ENCODE measurements at places on chromosomes 6 and 20.
A peak's percentile ranks its signal among the peaks of the same experiment; 100 is the strongest.

DNA sequence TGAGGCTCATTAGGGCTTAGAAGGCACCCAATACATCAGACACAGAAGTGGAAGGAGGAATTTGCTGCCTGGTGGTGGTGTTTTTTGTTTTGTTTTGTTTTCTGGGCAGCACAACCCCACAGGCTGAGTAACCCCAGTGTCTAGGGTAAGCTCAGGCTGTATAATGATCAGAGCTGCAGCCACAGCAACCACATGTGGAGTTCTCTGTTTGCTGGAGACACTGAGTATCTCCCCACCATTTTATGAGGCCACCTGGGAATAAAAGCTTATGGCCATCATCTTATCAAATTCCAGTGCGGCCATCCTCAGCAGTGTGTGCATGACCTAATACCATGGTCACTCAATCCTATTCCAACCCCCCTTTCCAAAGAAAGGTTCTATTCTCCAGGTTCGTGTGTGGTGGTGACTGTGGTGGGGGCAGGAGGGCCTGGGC, 3.4 kb upstream of the DLL1 start:
- no peak for DNase-seq

GRCh38 chr6:81340946-81341345, 411.5 kb downstream of the TENT5A start:
- no peak for DNase-seq

DNA sequence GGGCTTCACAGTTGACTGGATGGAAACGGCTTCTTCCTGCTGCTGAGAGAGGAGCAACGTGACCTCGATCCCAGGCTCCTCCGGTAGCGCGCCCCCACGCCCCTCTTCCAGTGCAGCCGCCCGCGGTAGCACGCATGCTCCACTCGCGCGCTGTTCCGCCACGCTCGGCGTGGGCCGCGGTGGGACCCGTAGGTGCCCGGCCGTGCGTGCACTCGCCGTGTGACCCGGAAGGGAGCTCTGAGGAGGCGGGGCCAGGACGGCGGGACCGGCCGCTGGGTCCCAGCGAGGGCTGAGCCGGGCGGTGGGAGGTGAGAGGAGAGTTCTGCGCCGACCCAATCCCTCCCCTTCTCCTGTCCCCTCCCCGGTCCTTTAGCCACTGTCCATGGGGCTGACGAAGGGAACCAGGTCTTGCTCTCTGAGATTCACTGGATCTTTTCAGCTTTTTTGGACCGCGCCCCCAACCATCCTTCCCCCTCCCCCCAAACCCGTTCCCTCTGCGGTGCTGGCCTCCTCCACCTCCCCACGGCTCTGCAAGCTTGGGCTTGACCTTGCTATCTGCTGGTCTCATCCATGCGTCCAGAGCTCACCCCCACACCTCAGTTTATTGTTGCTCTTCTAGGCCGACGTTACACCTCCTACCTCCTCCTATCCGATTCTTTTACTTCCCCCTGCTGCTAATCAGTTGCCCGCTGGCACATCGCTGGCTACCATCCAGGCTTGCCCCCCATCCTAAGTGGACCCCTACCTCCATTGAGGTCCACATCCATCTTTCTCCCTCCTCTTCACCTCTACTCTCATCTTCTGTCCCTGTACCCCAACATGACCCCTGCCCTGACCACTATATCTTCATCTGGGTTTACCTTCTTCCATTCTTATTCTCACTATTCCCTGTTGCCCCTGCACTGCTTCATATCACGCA, at the start of gene CUL9:
TSS of gene CUL9 (plus strand) at position 255 of the 919 bp plus-strand sequence. CDS start 2,115 bp downstream, outside the sequence.
- DNase-seq: peak; percentile 73

DNA sequence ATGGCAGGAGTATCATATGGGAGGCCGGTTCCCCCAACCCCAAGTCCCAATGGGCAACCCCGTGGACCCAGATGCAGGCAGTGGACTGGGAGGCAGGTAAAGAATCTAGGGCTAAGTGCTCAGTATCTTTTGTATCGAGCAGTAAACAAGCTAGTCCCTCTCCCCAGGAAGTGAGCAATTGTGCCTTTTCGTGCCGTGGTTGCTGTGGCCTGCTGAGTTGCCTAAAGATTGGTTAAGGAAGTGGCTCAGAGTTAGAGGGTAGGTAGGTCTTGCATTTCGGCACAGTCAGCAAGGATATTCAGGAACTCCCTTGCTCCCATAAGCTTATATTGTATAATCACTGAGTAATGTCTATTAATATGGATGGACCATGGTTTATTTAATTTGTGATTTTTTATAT, 1.3 kb upstream of the DNAH8 start:
- DNase-seq: no peak

DNA sequence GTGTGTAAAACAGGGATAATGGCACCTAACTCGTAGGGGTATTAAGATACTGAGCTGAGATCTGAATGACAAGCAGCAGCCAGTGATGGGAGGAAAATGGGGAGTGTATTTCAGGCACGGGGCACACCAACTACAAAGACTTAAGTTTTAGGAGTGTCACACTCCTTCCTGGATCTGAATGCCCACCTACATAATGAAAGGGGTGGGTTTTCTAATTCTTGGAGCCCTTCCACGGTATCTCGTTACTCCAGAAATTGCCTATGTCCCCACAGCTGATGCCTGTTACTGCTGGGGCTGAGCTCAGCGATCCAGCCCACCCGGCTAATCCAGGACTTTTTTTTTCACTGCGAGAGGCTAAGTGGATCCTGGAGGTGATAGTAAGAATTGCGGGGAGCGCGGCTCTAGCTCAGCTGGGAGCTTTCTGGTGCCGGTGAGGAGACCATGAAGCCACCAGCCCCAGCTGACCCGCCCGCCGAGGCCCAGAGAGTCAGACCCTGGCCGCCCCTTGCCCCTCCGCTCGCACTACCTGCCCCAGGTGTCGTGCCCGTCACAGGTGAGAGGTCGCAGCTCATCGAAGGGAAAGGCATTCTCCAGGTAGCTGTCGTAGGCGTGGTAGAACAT, 727 bp downstream of the EDEM2 start:
- DNase-seq: peak; percentile 66

DNA sequence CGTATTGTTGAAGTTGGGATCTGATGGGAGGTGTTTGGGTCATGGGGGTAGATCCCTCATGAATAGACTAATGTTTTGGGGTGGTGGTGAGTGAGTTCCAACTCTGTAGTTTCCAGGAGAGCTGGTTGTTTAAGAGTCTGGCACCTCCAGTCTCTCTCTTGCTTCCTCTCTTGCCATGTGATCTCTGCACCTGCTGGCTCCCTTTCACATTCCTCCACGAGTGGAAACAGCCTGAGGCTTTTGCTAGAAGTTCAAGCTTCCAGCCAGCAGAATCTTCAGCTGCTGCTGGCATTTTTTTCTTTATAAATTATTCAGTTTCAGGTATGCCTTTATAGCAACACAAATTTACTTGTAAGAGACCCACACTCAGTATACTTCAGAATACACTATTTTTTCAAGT, 1021.6 kb downstream of the EYS start:
- no peak for DNase-seq

DNA sequence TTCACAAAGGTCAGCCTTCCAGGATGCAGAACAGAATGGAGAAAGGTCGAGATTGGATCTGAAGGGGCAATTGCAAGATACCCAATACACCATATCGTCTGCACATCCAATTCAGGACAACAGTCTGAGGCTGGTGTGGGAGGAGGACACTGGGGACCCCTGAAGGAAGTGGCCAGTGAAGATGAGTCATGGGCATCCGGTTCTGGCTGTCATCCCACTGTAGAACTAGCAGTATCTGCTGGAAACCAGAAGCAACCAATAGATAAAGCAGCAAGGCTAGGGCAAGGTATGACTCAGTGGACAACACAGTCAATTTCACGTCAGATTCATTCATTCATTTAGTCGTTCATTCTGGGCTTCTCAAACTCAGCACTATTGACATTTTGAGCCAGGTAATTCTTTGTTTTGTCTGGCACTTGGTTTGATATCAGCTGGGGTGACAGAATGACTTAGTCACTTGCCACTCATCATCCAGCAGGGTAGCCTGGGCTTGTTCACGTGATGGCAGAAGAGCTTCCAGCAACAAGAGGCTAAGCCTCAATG, 30.3 kb upstream of the SHLD1 start:
- no peak for DNase-seq

DNA sequence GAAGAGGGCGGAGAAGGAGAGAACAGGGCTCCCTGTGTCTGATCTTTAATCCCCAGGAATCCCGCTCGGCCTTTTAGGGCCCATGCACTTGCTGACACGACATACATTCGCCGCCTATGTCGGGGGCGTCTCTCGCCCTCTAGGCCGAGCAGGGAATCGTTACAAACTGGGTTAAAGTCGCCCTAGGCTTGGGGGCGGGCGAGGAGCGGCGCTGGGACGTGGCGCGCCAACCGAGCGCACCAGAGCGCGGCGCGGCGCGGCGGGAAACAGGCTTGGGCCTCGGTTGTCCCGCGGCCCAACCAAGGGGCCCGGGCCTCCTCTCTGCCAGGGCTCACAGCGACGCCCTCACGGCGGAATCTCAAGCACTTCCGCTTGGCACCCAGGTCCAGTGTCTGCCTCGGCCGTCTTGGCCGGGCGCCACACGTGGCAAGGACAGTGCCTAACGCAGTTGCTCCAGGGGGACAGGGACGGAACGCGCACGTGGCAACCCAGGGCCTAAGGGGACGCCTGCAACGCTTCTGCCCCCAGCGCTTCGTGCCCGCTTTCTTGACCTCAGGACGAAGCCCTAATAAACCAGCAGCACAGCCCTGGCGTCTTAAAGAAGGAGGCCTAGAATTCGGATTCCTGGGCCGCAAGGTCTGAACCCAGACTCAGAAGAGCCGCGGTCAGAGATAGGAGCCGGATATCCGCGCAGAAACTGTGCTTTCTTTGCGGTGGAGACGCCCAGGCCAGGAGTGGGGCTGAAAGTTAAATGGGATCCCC, 71.5 kb downstream of the NCR2 start:
- no peak for DNase-seq

GRCh38 chr6:141077355-141078333, 1055.1 kb upstream of the GJE1 start:
- DNase-seq: peak; percentile 67

DNA sequence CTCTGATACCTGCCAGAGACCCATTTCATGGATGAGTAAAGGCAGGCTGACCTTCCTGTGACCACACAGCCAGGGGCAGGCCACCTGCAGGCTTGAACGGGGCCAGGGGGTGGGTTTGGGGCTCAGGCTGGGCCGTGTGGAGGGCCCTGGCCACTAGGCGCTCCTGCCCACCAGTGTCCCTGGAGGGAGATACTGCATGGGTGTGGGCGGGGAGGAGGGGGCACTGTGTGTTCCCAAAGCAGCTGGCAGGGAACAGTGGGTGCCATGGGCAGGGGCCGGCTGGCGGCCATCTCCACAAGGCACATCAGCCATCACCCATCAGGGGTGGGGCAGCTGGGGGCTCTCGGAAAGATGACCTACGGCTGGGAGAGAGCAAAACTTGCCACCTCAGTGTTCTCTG, 15.4 kb downstream of the SRC start:
- no peak for DNase-seq

Measured in HT-29 (cell line).